Panc1 (cell line): ENCODE measurements at places on chromosomes 1 and 21.

- no peak for DNase-seq
Measured at GRCh38 chr1:65741993-65742392, 50.7 kb upstream of the PDE4B start.

DNA sequence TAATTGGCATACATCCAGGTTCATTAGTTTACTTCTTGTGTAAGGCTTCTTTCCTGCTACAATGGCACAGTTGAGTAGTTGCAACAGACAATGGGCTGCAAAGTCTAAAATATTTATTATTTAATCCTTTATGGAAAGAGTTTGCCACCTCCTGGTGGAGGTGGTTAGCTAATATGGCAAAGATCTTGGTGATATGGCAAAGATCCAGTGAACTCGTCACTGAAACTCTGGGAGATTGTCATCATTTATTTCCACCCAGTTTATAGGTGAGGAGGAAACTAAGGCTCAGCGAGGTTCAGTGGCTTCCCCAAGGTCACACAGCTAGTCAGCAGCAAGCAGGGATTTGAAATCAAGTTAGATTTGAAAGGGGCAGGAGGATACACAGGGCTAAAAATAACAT is 16.1 kb upstream of the IFFO2 start:
- DNase-seq, result no peak

GRCh38 chr1:3610527-3611169 is 660 bp downstream of the MEGF6 start:
- no peak for DNase-seq

- no peak for DNase-seq
Measured at GRCh38 chr1:245829194-245829593, 674.4 kb downstream of the KIF26B start.

DNA sequence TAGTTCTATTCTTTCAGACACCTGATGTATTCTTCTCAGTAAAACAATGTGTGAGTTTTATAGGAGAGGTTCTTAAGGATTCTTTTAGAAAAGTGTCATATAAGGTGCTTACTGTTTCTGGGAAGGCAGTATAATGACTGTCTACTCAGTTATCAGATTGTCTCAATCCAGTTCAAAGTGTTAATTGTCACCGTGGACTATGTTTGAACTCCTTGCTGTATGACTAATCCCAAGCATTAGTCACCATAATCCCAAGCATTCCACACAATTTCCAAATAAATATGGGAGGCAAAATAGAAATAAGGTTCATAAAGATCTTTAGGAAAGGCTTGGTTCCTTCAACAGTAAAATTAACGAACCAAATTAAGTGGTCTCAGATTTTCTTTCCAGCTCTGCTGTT is 342.1 kb upstream of the NR5A2 start:
- peak; percentile 32 for DNase-seq

DNA sequence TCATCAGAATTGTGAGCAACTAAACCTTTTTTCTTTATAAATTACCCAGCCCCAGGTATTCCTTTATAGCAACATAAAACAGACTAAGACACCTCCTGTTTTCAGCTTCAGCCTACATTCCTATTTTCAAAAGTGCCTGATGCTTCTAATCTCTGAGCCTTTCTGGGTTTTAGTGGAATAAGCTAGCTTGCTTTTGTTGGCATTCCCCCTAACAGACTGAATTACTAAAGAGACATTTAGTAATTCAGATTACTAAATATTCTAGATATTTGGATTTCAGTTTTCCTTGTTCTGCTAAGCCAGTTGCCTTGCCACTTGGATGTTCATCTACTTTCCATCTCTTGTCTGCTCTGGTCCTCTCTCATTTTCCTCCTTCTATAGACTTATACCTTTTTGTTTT is 10.5 kb upstream of the GNG12 start:
- no peak for DNase-seq

DNA sequence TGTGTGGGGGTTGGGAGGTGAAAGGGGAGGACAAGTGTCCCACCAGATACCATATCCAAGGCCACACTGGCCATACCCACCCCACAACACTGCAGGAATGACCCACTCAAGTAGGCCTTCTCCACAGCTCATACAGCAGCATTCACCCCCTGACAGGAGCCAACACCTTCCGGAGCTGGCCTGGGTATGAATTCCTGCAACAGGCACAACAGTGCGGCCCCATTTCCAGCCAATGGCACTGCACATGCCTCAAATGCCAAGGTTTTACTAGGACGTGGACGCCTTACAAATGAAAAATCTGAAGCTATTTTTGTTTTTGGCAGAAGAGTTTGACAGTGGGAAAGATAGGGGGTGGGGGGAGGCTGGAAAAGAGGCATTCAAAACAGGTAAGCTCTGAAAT is 2.0 kb downstream of the KCND3 start:
- DNase-seq, result no peak

DNA sequence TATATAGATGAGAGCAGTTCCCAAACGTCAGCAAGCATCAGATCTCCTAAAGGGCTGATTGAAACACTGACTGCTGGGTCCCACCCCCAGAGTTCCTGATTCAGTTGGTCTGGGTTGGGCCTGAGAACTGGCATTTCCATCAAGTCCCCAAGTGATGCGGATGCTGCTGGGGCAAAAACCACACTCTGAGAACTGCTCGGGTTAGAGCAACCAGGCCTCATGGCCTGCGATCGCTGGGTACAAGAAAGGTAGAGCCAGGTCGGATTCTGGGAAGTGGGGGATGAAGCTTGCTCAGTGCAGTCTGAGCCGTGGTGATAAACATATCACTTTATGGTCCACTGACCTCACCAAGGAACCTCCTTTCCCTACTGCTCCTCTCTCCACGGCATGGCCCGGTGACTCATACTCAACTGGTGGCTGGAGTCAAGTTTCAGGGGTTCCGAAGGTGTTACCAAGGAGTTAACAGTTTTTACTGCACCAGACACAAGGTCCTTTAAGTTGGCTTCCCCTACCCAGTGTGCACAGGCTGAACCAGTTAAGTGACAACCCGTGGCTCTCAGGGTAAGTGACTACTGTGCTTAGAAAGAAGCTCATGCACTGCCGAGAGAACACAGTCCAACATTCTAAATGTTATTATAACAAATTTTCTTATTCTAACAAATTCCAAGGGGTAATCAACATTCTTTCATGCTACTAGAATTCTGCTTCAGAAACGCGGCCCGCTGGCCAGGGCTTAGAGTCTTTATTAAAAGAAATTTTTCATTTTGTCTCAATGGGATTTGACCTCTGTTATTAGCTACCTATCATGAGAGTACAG is 153.5 kb downstream of the TGFBR3 start:
- DNase-seq, result no peak

DNA sequence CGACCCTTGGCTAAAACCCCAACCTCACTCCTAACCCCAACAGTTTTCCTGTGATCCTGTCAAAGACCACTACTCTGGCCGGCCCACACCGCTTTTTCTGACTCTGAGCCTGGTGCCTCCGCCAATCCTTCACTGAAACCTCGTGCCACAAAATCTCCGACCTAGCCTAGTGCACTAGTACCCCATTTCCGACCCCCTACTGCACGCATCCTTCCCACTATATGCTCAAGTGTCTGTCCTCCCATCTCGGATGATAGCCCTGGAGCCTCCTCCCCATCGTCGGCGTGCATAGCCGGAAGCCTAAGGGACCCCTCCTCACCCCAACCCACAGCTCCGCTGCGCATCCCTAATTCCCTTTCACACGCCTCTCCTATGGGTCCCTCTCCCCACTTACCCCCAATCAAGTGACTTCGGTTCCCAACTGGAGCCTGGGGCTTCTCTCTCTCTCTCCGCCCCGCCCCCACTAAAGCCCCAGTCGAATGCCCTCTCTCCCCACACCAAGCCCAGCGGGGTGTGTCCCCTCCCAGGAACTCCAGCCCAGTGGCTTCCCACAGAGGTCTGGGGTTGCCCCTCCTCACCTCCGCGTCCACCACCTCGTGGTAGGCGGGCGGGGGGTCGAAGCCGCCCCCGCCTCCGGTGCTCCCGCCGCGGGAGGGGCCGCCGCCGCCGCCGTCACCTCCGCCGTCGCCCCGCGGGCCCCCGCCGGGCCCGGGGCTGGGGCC is 791 bp downstream of the USP24 start:
- no peak for DNase-seq

GRCh38 chr1:5342172-5342571 is 650.1 kb downstream of the NPHP4 start:
- no peak for DNase-seq

GRCh38 chr21:32102426-32102825 is 176.4 kb downstream of the MIS18A start:
- no peak for DNase-seq

GRCh38 chr1:10299151-10299550 is 88.8 kb downstream of the KIF1B start:
- no peak for DNase-seq

DNA sequence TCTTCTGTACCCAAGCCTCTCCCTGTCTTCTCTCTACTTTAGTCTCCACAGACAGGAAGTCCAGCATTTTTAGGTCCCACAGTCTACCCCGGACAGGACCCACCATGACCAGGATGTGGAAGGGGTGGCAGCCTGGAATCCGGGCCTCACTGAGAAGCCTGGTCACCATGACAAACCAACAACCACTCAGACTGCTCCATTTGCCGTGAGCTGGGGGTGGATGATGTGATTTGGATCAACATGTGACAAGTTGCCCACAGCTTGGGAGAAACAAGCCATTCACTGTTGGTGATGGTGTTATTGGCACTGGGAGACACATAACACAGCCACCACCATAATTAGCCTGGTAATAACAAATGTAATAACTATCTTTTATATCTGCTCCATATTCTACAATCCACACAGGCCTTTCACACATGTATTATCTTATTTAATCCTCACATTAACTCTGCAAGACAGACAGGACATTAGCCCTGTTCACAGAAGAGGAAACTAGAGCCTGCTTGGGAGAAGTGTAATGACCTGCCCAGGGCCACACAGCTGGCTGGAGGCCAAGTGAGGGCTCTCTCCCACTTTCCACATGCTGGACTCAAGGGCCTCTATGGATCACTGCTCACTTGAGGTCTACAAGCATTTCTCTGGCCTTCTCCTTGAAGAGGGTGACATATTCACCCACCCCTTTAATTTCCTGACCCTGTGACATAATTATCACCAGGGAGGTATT is 22.9 kb downstream of the MEF2D start:
- DNase-seq, result no peak

- DNase-seq, result no peak
Measured at GRCh38 chr1:27357281-27358037, 9.3 kb downstream of the MAP3K6 start.

- no peak for DNase-seq
Measured at GRCh38 chr1:38858833-38859560, 575 bp downstream of the RRAGC start.

- no peak for DNase-seq
Measured at GRCh38 chr1:41371630-41372599, 10.7 kb downstream of the FOXO6 start.

- DNase-seq, result no peak
Measured at GRCh38 chr1:59561796-59562195, 253.0 kb upstream of the HOOK1 start.

DNA sequence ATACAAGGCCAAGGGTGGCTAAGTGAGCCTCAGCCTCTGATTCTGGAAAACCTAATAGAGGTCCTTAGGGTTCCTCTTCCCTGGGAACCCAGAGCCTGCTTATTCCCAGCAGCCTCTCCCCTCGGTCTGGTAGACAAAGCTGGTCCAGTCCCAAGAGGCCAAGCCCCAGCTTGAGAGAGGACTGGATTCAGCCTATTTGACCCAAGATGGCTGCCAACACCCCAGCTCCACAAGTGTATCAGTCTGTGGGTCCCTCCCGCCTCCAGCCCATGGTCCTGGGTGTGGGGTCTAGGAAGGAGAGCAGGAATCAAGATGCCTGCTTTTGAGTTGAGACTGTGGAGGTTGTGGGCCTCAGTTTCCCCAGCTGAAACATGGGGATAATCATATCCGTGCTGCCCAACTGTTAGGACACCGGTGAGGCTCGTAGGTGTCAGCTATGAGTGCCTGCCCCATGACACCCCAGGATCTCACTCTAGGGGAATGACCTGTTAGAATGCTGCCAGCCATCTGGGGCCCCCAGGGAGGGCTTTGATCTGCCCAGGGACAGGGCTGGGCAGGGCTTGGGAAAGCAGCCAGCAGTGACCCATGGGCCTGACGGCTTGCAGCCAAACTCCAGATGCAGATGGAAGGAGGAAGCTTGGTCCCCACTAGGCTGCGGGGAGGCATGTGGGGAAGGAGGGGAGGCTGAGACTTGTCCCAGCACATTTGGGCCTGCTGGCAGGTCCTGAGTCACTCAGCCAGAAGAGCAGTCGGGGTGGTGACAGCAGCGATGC is 45.4 kb downstream of the NUAK2 start:
- no peak for DNase-seq

GRCh38 chr1:107328087-107328486 is 187.2 kb downstream of the NTNG1 start:
- DNase-seq, result no peak

- no peak for DNase-seq
Measured at GRCh38 chr1:107953556-107953955, 11.4 kb downstream of the VAV3 start.

DNA sequence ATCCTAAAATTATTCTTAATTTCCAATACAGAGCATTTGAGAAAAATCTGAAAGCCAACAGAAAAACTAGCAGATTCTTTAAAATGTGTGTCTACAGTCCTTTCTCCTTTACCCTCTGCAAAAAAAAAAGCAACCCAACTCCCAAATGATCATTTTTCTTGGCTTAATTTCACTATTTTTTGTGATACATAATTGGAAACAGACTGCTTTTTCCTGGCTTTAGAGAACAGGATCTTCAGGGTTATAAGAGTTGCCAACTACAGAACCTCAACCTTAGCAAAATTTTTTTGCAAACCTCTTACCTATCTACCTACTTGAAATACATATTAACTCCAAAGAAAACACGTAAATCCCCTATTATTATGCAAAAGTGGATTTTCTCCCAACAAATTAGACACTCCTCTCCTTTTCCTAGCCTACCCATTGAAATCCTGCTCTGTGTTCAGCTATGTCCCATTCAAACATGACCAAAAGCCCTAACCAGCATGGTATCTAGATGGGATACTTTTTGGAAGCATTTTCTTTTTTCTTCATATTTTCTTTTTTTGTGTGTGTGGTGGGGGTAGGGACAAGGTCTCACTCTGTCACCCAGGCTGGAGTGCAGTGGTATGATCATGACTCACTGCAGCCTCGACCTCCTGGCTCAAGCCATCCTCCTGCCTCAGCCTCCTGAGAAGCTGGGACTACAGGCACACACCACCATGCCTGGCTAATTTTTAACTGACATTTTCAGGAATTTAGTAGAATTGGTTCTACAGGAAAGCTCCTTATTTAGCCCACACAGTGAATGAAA is 9.0 kb downstream of the TGFBR3 start:
- DNase-seq, result no peak

- no peak for DNase-seq
Measured at GRCh38 chr1:41386196-41386663, 25.0 kb downstream of the FOXO6 start.

- DNase-seq, result no peak
Measured at GRCh38 chr21:41777951-41778815, 11.3 kb upstream of the RIPK4 start.

DNA sequence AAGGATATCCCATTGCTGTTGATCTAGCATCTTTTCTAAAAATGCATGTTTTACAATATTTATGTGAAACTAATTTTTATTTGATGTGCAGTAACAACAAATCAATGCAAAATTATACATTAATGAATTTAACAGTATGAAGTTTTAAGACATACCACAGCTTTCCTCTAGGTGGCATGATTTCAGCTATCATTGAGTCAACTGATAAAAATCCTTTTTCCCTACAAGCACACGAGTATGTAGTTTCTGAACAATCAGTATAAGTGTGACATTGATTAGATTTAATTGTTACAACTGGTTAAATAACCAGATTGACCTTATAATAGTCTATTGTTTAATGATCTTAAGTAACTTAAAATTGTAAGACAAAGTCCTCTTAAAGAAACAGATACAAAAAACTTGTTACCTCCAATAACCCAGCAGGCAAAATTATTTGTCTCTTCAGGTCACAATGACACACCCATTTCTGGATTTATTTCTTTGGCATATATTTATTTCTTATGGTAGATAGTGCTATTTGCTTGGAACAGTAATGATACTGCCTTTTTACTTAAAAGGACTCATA is 5.8 kb upstream of the TGFB2 start:
- no peak for DNase-seq
